ENCODE measurements at places on chromosomes 16 and 17. TPM values are rescaled to one million over a fixed set of nuclear protein-coding genes. Genes with fewer than 3 reads are reported as not detected.

Gene NFE2L1
- total RNA-seq = 150 TPM

GRCh38 chr16:89588413-89589109, 13.0 kb downstream of the CPNE7 start:
- no peak for DNase-seq

Gene SLC12A3
- not detected for total RNA-seq

Gene PLD6
- total RNA-seq = 4.2 TPM

DNA sequence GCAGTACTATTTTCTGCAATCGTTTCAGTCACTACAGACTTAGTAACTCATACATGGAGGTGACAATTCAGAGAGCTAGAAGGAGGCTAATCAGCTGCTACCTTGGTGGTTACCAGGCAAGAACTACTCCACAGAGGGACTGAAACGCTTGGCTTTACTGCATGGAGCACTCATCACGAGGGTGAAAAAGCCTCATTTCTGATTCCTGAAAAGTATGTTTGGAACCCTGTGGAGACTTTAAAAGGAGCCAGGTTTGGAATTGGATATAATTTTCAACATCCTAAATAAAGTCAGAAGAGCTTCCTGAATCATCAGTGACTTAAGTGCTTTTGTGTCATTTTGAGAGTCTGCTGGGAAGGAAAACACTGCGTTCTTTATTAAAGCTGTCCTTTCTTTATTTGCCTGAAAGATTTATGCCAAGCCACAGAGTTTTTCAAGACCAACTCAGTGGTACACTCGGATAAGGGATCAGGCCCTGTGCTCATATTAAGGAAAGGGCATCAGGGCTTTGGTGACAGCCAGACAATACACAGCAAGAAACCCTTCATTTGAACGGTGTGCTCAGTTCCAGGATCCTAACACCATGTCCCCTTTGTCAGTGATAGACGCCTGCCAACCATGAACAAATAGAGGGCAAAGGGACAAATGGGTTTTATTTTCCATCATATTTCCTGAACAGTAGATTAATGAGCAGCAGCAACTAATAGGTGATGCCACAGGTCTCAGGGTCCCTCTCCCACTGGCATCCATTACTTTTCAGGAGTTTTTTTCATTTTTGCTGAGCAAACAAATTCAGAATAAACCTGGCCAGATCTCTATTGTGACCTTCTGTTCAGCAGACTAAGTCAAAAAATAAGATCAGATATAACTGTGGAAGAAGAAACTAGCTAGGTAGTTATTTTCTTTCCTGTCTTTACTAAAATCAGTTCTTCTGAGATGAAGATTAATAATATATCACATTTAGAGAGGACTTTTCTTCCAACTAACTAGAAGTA, 80.5 kb upstream of the CLEC18B start:
- no peak for DNase-seq

GRCh38 chr16:55736671-55737070, 80.9 kb downstream of the SLC6A2 start:
- DNase-seq = no peak

GRCh38 chr16:318628-319027, 33.9 kb downstream of the AXIN1 start:
- DNase-seq = no peak

DNA sequence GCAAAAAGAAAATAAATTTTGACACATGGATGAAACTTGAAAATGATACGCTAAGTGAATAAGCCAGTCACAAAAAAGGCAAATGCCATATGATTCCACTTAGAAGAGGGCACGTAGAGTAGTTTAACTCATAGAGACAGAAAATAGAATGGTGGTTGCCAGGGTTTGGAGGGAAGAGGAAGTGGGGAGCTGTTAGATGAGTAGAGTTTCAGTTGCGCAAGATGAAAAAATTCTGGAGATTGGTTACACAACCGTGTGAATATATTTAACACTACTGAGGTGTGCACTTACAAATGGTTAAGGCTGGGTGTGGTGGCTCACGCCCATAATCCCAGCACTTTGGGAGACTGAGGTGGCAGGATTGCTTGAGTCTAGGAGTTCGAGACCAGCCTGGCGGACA, 93.4 kb upstream of the TMEM132E start:
- no peak for DNase-seq

GRCh38 chr17:42522263-42522790, 13.7 kb upstream of the NAGLU start:
- DNase-seq = no peak

Gene SLC16A3
- 6.9 TPM for total RNA-seq

DNA sequence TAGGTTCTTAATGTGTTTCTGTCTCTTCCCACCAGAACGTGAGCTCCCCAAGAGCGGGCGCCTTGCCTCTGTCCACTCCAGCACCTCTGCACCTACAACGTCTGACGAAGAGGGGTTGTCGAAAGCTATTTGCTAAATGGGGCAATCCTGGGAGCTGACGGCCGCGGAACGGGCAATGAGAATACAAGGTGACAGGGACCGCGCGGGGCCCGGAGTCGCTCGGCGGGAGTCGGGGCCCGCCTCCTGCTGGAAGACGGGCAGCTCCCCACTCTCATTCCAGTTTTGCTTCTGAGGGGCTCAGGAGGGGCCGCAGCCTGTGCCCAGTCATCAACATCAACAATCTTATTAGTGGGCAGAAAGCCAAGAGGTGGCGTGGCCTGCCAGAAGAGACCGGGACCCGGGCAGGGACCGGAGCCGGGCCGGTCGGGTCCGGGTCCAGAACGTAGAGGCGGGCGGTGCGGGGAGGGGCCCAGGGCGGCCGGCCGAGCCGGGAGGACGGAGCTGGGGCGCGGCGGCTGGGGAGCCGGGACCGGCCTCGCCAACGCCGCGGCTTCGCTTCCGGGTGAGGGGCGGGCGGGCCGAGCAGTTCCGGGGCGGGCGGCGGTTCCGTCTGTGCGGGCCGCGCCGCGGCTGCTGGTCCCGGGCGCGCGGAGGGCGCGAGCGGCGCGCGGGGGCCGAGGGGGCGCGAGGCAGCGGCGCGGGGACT, at the start of gene MOSMO:
Gene MOSMO (plus strand): TSS at position 603 of the 706 bp plus-strand sequence. CDS start 191 bp downstream, outside the sequence.
- DNase-seq = peak; percentile 81

Gene OR1F1
- not detected for total RNA-seq

Gene TTYH2
- total RNA-seq = 0.81 TPM

DNA sequence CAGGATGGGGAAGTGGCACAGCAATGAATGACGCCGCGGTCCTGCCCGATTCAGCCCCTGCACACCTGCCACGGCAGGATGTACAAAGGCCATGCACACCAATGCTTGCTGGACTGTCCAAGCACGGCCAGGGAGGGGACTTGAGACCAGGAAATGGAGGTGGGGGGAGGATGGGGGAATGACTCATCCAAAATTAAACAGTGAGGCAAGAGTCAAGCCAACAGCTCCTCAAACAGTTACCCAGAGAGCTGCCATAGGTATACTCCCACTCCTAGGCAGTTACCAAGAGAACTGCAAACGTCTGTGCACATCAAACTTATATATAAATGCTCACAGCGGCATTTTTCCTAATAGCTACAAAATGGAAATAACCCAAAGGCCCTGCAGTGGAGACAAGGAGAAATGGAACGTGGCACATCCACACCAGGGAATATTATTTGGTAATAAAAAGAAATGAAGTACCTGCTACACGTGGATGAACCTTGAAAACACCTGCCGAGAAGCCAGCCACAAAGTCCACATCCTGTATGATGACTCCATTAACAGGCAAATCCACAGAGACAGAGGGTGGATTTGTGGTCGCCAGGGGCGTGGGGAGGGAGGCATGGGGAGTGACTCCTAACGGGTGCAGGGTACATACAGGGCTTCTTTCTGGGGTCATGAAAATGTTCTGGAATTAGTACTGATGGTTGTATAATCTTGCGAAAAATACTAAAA, 54.1 kb downstream of the VAC14 start:
- peak; percentile 96 for DNase-seq

Gene PIRT
- not detected for total RNA-seq

GRCh38 chr16:15642557-15643047, 352 bp downstream of the MARF1 start:
- DNase-seq = peak; percentile 81

Gene ITGB3
- 5.0 TPM for total RNA-seq

- DNase-seq = no peak
Measured at GRCh38 chr17:1590029-1590746, 27.6 kb upstream of the PITPNA start.

DNA sequence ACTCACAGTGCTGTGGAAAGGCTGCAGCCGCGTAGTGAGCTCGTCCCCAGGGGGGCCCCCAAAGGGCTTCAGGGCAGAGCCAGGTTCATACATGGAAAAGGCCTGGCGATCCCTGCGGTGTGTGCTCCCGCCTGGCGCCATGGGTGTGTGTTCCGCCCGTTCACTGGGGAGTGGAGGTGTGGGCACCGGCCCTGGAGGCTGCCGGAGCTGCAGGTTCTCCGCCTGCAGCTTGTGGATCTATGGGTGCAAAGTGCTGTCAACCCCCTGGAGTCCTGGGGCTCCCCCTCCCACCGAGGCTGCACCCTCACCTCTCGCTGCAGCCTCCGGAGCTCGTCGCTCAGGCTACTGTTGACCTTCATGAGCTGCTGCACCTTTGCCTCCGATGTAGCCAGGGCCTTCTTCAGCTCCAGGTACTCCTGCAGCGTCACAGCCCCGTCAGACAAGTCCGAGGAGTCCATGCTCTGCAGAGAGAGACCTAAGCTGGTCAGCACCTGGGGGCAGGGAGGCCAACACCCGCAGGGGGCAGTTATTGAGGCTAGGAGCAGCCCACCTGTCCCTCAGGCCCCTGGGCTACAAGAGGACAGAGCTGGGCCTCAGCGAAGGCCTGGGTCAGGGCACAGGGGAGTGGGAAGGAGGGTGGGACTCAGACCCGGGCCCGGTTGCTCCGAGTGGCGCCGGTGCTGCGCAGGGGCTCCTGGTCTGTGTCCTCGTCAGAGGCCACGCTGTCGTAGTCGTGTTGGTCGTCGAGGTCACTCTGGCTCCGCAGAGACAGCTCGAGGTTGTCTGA, 7.9 kb downstream of the TP53I13 start:
- no peak for DNase-seq

GRCh38 chr17:7211491-7212273, 8.0 kb downstream of the DLG4 start:
- DNase-seq = no peak

DNA sequence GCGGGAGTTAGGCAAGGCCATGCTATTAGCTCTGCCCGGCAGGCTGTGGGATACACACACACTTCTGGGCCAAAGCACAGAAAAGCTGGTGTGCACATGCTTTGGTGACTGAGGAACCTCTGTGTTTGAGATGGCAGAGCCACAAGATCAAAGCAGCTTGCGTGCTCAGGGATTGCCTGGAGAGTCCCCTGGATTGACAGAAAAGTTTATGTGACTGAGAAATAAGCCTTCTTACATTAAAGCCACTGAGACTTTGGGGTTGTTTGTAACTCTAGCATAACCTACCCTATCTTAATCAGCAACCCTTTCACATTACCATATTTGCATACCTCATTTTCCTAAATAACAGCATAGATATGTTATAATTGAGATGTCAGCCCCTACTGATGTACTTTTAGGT, 69.3 kb downstream of the MYO1D start:
- DNase-seq = no peak

DNA sequence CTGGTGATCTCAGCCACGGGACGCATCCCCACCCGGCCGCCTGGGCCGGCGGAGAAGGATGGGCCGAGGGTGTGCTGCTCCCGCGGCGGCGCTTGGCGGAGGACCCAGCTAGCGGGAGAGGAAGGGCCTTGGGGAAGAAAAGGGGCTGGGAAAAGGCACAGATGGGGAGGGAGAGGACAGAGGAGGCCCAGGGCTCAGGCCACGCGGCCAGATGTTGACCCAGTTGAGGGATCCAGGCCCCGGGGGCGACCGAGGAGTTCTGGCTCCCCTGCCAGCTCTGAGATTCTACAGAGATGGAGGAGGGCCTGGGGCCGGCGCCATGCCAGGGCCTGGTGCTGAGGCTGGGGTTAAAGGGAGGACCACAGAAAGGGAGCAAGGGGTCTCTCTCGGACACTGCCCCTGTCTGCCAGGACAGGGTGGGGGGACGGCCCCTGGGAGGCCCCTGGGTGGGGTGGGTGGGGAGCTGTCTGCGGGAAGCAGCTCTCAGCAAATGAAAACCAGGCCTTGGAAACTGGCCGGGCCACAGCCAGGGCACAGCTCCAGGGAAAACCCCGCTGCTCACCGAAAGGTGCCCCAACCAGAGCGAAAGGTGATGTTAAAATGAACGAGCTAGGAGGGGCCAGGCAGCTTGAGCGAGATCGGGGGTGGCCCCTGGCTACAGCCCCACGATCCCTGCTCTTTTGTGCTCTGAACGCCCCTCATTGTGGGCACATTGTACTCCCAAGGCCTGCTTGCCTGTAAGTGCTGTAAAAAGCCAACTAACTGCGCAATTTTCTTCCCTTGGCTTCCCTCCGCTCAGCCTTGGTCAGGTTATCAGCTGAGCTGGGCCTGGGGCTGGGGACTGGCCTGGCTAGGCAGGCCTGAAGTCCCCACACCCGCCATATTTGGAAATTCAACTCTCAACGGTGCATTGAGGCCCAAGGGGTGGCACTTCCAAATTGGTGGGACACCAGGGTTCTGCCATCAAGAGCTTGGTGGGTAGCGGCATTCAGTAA, 191.4 kb downstream of the ZNF423 start:
- no peak for DNase-seq

GRCh38 chr17:17565471-17566339, 25.8 kb downstream of the PEMT start:
- no peak for DNase-seq

GRCh38 chr17:47701608-47702007, 7.6 kb downstream of the TBKBP1 start:
- no peak for DNase-seq

GRCh38 chr17:31321481-31321880, at the start of gene EVI2A:
EVI2A (minus strand) TSS chr17:31321622; CDS start chr17:31319013, 2,609 bp downstream.
- no peak for DNase-seq

Gene APPBP2
- 13.6 TPM for total RNA-seq

- no peak for DNase-seq
Measured at GRCh38 chr16:22194707-22195444, 11.2 kb upstream of the EEF2K start.

Gene SNN
- 4.4 TPM for total RNA-seq

Gene BAHCC1
- 8.0 TPM for total RNA-seq

- no peak for DNase-seq
Measured at GRCh38 chr17:50258647-50259476, 15.4 kb upstream of the TMEM92 start.

- DNase-seq = no peak
Measured at GRCh38 chr16:11794996-11795886, 1.8 kb downstream of the ZC3H7A start.

GRCh38 chr17:17445925-17446665, 30.7 kb upstream of the MED9 start:
- peak; percentile 86 for DNase-seq

Gene SPN
- total RNA-seq = 1.3 TPM
